ENCODE measurements at places on chromosomes 3 and 15.

DNA sequence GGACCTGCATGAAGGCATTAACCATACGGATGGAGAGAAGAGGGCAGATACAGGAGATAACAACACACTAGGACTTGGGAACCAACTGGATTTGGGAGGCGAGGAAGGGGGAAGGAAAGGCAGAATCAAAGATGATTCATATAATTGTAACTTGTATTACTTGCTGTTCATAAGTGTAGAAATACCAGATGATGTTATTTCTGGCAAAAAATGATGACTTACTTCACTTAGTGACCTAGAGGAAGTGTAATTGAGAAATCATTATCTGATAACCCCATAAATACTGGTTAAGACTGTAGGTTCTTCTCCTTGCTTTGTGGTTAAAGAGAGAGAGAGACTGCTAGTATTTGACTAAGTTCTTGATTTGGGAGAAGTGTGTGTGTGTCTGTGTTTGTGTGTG is 50.5 kb upstream of the GK5 start:
- DNase-seq = no peak

- DNase-seq = no peak
Observed at GRCh38 chr3:66403323-66403990, 97.4 kb downstream of the LRIG1 start.

DNA sequence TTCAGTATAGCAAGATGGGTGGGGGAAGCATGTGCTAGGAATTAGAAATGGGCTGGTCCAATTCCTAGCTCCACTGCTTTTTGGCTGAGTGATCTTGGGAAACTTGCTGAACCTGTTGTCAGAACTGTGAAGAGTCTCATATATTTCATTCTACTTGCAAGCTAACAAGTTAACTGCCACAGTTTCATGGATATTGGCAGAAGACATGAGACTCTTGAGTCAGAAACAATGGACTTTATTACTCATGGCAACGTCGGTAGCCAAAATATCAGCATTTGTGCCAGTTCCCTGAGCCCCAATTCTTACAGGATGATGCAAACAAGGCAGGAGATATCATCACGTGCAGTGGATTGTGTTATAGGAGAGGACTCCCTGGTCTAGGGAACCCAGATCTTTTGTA is 26.6 kb upstream of the PLAAT1 start:
- no peak for DNase-seq

DNA sequence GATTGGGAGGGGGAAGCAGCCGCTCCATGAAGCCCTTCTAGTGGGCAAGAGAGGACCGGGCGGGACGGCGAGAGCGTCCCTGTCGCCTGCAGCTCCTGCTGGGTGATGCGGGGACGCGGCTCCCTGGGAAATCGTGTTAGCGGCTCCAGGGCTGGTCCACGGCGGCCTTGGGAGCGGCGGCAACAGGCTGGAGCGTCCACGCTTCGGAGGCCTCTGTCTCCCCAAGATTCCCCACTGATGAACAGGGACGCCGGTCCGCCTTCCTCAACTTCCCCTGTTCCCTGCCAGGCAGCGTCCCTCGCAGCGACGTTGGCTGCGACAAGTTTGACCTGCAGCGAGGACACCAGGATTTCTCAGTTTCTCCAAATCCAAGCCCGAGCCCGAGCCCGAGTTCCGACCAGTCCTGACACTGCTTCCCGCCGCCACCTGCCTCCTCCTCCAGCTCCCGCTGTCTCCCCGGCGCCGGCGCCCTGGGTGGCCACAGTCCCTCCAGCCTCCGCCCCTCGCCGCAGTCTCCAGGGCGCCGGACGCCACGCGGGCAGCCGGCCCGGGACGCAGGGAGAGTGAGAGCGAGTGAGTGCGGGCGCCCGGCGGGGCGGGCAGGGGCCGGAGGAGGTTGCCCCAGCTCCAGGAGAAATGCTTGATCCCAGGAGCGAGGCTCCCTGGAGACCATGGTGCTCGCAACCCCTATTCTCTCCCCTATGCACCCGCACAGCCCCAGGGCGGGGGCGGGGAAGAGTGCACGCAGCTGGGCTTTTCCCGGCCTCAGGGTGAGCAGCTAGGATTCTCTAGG is 78.1 kb upstream of the RNF7 start:
- no peak for DNase-seq

DNA sequence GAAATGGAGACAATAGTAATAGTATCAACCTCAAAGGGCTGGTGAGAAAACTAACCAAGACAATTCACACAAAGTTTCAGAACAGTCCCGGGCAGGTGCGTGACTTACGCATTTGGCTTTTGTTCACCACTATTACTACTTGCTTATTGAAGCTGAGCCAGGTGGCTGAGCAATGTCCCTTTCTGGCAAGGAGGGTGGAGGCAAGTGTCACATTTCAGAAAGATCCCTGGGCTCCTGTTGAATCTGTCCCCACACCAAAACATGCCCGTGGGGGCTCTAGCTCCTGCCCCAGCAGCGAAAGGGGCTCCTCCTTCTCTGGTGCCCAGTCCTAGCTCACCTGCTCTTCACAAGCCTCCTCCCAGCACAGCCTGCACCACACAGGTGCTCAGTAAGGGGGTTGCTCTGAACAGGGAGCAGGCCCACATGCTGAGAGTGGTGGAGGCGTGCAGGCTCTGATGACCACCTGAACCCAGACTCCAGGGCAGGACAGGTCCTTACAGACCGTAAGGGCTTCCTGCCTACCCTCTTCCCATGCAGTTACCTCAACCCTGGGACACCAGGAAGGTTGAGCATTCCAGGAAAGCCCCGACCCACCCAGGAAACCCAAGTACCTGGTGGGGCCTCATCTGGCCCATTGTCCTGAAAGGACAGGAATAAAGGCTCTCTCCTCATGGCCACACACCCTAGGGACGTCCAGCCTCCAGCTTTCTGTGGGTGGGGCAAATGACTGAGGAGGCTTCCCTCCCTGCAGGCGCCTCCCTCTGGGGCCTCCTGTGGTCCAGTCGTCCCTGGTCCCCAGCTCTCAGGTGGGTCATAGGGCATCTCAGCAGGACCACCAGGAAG is 32.6 kb downstream of the SEMA7A start:
- no peak for DNase-seq

DNA sequence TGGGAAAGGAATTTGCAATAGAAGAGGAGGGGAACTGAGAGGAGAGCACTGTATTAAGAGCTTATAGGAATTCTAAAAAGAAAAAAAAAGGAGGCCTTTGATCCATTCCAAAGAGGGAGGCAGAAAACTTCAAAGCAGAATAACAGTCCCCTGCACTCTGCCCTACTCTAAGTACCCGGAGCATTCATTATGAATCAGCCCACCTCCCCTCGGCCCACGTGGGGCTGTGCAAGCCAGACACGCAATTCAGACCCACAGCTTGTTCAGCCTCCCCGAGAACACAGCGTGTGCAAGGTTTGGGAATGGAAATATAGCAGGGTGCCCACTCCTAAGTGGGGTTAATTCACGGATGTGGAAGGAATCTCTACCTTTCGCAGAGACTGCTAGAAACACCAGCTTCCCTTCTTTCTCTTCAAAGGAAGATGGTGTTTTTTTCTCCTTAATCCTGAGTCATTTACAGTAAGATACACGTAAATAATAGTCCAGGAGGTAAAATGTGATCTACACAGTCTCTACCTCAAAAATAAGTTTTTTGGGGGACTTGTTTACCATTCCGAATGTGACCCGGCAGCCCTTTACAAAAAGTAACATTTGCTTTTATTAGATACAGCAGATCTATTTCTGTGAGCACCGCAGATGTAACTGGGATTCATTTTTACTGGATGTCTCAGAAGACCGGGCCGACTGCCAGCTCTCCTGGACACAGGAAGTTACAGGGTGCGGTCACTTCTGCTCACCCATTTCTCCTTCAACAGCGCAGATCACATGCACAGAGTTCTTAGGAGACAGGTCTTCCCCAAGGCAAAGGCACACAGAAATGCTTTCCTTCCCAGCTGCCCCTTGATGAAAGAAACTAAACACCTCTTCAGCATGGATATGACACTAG is 768.5 kb upstream of the CFAP20DC start:
- no peak for DNase-seq

DNA sequence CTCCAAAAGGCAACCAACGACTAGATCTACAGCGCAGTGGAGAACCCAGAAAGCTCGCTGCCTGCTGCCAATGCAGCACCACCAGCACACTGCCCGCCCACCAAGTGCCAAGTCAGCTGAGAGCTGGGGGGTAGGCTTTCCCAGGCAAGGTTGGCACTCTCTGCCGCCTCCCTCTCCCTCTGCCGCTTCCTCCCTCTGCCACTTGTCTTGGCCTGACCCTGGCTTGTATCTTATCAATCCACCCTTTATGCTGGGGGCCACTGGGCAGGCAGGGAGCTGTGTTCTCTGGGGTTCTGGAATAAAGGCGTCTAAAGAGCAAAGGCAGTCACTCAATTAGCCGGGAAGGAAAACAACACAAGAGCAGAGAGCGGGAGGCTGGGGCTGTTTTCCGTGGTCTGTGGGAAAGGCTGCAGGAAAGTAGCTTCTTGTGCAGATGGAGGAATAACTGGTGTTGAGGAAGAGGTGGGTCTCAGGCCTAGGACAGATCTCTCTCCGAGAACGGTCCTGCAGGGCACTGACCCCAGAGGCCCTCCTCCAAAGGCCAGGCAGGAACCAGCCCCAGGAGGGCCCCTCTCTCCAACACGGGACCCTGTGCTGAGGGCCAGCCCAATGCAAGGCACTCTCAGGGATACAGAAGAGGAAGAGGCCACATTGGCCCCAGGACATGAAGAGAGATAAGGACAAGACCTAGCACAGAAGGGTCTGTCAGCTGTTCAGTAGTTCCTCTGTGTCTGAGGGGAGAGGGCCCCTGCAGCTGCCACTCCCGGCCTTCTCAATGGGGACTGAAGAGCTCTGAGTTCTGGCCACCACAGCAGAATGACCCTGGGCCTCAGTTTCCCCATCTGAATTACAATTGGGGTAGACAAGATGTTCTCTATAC is 30.8 kb downstream of the ACSBG1 start:
- no peak for DNase-seq

DNA sequence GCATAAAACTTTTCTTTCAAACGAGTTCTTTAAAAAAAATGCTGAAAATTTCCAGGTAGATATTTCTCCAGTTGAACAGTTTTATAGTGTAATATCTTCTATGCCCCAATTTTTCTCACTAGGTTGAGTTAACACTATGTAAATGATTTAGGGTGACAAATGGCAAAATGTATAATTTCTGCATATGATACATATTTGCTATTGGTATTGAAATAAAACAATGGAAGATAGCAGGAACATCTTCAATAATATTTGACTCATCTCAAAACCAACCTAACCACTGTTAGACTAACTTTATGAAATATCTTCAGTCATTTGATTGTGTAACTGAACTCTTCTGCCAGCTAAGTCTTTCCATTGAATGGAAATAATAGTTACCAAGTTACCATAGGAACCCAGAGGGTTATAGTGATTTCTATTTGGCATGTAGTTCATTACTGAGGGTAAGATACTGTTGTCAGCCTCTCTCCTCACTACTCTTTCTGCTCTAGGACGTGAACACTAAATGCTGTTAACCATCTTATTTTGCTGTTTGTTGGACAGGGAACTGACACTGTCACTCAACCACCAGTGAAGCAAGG is 824.7 kb upstream of the NECTIN3 start:
- no peak for DNase-seq

DNA sequence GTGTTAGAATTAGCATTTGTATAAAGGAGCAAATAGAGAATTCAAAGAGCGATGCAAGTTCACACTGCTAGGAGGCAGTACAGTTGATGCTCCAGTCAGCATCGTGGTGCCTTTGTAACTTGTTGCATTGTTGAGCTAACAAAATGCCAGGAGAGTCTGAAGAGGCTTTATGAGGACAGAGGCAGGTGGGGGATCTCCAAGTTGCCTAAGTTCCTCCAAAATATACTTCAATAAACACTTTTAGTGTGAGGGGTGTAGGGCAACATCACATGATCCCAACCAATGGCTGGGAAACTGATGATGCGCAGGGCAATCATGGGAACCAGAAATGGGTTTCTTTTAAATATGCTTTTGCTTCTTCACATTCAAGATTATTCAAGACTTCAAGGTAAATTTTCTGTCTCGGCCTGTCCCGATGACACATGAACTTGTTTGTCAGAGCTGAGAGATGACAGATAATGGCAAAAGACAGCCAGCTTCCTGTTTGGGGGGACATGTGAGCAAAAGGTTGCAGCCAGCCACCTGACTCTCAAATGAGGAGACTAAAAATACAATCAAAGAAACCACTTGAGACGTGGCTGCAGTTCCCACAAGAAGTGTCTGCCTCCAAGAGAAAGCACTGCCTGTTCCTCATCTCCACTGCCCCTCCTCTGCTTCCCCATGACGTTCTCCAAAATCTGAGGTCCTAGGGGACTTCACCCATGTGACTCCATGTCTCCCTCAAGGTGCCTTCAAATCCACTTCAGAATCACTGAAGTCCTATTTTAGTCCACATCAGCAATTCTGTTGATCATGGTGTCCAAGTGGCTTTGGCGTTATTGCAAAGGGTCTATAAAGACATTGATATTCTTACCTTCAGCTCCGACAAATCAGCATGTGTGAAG is 39.3 kb downstream of the KLHL6 start:
- DNase-seq = peak; percentile 10

DNA sequence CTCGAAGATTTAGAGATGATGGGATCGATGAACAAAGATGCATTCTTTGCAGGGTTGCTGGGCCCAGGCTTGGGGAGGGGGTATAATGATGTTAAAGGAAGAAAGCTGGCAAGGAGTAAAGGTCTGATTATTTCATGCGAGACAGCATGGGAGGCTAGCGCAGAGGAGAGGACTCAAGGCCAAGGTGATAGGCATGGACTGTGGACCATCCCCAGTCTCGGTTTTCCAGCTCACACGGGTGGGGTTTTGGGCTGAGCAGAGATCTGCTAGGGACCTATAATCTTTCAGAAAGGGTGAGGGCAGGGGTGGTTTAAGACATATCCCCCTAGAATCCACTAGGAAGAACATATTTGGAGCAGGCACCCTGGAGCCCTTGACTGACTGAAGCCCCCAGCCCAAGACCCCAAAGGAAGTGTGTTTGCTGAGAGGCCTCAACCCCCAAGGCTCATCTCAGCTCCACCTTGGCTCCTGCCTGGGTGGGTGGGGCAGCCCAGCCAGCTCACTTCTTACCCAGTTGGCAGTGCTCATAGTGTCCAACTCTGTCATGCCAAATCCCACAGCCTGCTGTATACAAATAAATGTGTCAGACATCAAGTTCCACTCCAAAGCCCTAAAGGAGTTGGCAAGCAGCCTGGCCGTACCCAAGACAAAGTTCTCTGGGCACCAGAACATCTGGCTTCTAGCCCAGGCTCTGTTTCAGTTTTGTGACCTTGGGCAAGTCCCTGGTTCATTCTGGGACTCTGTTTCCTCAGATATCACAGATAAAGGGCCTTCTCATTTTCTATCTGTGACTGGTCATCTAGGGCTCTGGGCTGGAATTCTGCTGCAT is 17.9 kb downstream of the ACSBG1 start:
- DNase-seq = no peak

GRCh38 chr3:17852217-17852616 is 109.8 kb upstream of the TBC1D5 start:
- DNase-seq = no peak

- no peak for DNase-seq
Observed at GRCh38 chr15:52337198-52337853, 41.7 kb upstream of the MYO5C start.

- no peak for DNase-seq
Observed at GRCh38 chr15:52010633-52011595, 8.1 kb upstream of the MAPK6 start.

GRCh38 chr15:95793231-95793630 is 537.3 kb upstream of the NR2F2 start:
- no peak for DNase-seq

Data from stimulated activated CD4-positive, alpha-beta T cell treated with anti-CD3 and anti-CD28 coated beads, Interleukin-1b, Interleukin-23, amount 100 ng/mL, for 1 hour (primary cell).